ENCODE measurements at places on chromosomes 13 and 19.

GRCh38 chr19:1790054-1790792 is 21.9 kb downstream of the ATP8B3 start:
- DNase-seq = no peak

GRCh38 chr19:342128-342455 is 2.5 kb downstream of the MIER2 start:
- DNase-seq = no peak

DNA sequence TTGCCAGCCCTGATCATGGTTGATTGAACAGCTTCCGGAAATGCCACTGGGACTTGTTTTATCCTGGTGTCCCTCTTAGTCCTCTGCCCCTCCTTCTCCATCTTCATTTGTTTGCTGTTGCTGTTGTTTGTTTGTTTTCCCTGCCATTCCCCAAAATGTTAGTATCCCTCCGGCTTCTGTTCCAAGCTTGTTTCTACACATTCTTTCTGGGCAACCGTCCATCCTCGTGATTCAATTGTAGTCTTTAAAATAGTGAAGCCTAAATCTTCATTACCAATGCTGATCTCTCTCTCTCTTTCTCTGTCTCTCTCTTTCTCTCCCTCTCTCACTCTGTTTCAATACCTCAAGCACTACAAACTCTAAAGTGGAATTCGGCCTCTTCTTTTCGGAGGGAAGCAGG is 649.3 kb upstream of the ARGLU1 start:
- no peak for DNase-seq

- DNase-seq = no peak
These were observed 87.9 kb downstream of the URI1 start for GRCh38 chr19:30029721-30030510.

- DNase-seq = no peak
These were observed 230.0 kb downstream of the DCT start for GRCh38 chr13:94249512-94249911.

DNA sequence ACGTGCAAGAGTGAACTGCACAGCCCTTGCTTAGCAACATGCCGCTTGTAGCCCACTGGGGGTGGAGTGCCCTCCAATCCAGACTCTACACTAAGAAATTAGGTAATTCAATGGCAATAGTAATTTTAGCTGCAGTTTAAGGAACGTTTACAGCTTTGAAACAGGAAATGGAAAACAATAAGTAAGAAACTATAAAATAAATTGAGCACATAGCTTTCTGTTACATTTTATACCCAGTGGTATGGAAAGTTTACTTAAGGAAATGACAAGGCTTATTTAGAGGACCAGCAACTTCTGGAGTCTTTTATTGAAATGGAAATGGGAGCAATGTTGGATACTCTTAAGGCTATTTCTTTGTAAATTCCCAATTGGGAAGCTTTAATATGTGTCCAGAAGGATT is 373.2 kb downstream of the KCNRG start:
- no peak for DNase-seq

- DNase-seq = no peak
These were observed 234.9 kb downstream of the PCDH9 start for GRCh38 chr13:66995203-66995611.

DNA sequence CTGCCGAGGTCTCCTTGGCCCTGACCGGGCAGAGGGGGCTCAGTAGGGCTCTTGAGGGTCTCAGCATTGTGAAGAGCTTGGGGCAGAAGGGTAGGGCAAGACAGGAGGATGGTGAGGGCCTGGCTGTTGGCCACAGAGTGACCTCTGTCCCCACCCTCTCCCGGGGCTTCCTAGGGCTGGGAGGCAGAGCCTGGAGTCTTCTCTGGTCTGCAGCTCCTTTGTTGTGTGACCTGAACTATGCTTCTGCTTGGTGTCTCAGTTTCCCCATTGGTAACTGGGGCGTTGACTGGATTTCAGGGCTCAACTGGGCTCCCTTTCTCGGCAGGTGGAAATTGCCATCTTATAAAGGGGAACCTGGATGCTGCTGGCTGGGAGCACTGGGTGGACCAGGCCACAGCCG is 30.1 kb upstream of the PEPD start:
- DNase-seq = no peak
